Activated CD4-positive, alpha-beta T cell treated with anti-CD3 and anti-CD28 coated beads for 4 hours (primary cell): ENCODE measurements at places on chromosomes 5 and 9.

DNA sequence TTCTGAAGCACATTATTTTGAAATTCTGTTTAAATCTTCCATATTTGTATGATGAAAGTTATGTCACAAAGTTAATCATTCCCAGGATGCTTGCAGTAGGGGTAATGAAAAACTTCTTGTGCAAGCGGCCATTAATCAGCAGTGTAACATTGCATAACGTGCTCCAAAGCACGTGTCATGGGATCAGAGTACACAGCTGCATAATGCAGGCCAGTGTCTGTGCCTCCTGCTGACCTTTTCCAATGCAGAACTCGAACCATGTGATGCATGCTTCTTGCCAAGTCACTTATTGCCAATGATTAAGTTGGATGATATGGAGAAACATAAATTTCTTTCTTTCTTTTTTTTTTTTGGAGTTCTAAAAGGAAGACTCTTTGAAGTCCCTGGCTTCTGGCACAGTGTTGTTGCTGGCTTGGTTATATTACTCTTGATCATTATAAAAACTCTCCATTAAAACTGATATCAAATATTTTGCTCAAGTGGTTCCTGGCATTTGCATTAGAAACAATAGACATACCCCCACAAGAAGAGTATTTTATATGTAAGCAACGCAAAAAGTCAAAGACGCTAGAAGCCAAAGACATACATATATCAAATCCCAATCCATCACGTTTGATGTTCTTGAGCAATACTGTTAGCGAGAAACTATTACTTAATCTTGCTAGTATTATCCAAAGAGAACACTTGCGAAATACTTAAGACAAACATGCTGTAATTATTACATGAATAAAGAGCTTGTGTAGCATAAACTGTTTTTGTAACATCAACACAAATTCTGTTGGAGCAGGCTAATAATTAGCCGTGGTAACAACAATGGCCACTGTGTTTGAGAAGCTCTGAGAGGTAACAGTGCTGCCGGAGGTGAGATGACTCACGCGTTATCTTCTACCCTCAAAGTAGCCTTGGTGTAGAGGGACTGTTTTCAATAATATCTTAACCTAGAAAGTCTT lies 164.2 kb downstream of the AUH start:
- DNase-seq = no peak

GRCh38 chr9:78286125-78286524 lies 10.8 kb upstream of the PSAT1 start:
- DNase-seq = no peak

- no peak for DNase-seq
Measured at GRCh38 chr9:114005371-114006154, 72.5 kb downstream of the AMBP start.

DNA sequence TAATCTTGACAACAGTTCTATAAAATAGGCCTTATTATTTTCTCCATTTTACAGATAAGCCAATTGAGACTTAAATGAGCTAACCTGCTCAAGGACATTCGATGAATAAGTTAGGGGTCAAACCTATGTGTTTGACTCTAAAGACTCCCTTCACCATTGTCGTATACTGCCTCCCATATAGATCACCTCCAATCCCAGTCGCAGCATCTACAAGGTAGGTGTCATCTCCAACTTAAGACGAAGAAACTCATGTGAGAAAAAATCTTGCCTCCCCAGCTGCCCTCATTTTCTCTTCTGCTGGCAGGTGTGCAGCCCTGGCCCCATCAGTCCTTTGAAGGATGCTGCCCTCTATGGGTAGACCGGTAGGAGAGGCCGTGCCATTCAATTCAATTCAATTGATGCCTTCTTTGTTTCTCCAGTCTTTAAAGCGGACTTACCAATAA lies 75.2 kb upstream of the SMARCA2 start:
- DNase-seq = peak; percentile 10

DNA sequence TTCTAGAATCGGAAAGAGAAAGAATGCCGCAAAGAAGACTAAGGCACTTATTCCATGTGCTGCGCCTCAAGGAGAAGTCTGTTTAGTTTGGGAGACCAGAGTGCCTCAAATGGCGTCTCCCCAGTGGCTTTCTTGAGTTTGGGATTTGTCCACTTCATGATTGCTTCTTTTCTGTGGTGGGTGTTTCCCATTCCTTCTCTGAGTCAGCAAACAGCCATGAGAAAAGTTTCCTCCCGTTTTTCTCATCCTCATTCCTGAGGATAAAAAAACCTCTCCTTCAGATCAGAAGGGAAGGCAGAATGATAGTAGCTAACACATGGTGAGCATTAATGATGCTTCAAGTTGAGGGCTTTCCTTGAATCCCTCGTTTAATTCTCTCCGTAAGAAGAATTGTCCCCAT lies 275.9 kb upstream of the WWC1 start:
- no peak for DNase-seq

- peak; percentile 35 for DNase-seq
Measured at GRCh38 chr5:83711982-83712601, 8.6 kb downstream of the HAPLN1 start.

DNA sequence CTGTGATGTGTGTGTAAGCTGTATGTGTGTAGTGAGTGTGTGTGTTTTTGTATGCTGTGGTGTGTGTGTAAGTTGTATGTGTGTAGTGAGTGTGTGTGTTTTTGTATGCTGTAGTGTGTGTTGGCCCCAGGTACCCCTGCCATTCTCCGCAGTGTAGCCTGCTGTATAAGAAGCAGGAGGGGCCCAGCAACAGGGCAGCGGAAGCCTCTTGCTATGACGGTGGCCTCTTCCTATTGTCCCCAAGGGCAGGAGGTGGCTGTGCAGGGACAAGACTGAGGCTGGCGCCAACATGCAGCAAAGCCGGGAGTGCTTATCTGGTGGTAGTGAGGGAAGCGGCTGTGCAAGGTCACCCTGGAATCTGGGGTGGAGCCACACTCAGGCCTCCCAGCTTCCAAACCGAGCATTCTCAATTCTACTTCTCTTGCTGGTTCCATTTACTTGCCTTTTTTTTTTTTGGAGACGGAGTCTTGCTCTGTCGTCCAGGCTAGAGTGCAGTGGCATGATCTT lies 5.1 kb downstream of the SPAAR start:
- no peak for DNase-seq

DNA sequence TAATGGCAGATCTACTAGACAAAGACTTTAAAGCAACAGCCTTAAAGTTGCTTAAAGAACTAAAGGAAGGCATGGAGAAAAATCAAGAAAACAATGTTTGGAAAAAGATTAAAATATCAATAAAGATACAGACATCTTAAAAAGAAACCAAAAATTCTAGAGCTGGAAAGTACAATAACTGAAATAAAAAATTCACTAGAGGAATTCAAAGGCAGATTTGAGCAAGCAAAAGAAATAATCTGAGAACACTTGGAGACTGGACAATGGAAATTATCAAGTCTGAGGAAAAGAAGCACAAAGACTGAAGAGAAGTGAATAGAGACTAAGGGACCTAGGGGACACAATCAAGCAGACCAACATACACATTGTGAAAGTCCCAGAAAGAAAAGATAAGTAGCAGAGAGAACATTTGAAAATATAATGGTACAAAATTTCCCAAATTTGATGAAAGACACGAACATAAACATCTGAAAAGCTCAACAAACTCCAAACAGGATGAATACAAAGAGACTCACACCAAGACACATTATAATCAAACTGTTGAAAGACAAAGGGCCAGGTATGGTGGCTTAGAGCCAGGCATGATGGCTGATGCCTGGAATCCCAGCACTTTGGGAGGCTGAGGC lies 26.3 kb downstream of the SIL1 start:
- no peak for DNase-seq

GRCh38 chr9:82512728-82513127 lies 524.2 kb downstream of the SPATA31D1 start:
- no peak for DNase-seq
